ENCODE measurements at places on chromosomes 7 and 10. TPM values are rescaled to one million over a fixed set of nuclear protein-coding genes. Genes with fewer than 3 reads are reported as not detected.

VGF gene
- not detected for total RNA-seq

MNX1 gene
- not detected for total RNA-seq

THSD7A gene
- 0.94 TPM for total RNA-seq

DBF4 gene
- total RNA-seq: 4.0 TPM

GPR15LG gene
- not detected for total RNA-seq

DLG5 gene
- 28.3 TPM for total RNA-seq

PCLO gene
- not detected for total RNA-seq

CEP55 gene
- total RNA-seq: 2.2 TPM

NPY4R gene
- total RNA-seq: not detected

MAP3K8 gene
- 10.3 TPM for total RNA-seq

TAS2R4 gene
- total RNA-seq: 0.12 TPM

NEUROG3 gene
- total RNA-seq: not detected

Data from cardiac ventricle fibroblast (primary cell).